ENCODE measurements at places on chromosomes 2 and 18.

- DNase-seq: no peak
These were observed 157.7 kb downstream of the PRKCE start for GRCh38 chr2:45809205-45809604.

GRCh38 chr18:77894060-77894459 lies 644.4 kb downstream of the GALR1 start:
- no peak for DNase-seq

DNA sequence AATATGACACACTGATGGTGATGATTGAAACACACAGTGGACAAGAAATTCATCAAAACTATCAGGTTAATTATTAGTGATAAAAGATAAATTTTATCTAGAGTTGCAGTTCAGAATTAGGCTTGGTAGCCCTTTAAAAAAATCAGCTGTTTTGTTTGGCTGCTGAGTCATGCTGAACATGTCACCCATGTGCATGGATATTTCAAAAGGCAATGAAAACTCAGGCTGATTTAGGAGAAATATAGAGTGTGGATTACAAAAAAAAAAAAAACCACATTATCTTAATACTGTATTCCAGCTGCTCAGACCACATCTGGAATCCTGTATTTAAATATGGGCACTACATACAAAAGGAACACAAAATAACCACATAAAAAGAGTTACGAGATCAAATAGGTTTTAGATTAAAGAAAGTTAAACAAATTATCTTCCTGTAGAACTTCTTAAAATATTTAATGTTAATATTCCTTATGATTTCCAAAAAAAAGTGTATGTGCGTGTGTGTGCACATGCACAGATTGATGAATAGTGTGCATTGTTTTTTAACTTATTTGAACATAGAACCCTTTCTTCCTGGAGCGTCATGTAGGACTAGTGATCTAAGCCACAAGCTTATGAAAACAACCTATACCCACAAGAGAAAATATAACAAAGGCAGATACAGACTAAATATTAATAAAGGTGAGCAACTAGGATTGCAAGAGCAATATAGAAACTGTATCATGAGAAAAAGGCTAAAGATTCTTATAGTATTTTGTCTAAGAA lies 186.2 kb downstream of the STK39 start:
- DNase-seq: no peak

- DNase-seq: no peak
These were observed 230.7 kb downstream of the GBX2 start for GRCh38 chr2:235937526-235937925.

DNA sequence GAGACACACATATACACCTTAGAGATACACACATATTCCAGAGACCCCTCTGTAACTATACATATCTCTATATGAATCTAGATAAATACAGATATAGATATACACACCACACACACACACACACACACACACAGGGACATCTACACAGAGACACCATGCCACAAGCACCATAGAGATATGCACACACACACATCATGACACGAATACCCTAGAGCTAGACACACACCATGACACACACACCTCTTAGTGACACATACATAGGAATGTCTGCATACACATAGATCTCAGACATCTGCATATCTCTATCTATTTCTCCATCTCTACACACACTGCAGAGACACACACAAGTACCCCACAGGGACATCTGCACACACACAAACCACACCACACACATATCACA lies 270.0 kb downstream of the CYRIA start:
- DNase-seq: no peak

- no peak for DNase-seq
These were observed 297.2 kb downstream of the NCKAP5 start for GRCh38 chr2:133271105-133271504.

DNA sequence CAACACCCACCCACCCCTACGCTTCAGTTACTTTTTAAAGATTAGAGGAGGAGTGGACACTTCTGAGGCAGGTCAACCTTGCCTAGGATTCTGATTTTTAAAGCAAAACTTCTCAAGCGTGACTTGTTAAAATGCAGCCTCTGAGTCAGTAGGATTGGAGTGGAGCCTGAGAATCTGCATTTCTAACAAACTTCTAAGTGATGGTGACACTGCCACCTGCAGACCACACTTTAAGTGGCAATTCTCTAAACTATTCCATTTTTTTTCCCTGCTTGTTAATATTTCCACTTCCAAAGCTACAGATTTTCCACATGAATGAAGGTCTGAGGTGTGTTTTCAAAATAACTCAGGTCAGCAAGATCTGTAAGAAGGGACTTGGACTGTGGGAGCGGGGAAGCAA lies 171.1 kb upstream of the CCDC150 start:
- no peak for DNase-seq

DNA sequence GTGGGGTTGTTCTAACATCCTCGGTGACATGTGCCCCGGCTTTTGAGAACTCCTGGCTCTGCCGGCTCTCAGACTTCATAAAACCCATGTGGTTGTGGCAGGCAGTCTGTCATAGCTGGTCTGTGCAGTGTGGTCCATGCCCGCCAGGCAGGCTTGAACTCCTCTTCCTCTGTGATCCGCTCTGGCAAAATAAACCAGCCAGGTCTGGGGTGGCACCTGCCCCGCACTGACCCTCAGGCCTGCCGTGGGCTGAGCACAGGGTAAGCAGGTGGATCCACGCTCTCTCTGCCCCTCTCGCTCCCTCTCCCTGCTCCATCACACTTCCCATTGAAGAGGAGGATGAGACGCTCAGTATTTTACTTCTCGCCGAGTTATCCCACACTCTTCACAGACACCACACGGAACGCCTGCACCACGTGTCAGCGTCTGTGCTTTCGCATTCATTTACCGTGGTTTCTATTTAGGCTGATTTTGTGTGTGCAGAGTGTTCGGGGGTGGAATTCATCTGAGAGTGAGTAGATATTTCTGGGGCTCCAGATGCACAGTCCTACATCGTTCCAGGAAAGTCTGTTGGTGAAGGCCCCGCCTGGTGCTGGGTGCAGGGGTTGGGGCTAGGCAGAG lies 56.4 kb downstream of the RTP5 start:
- DNase-seq: no peak

GRCh38 chr18:55328301-55328700 lies 259.7 kb downstream of the TCF4 start:
- no peak for DNase-seq

GRCh38 chr18:54765636-54766375 lies 62.5 kb upstream of the RAB27B start:
- DNase-seq: no peak

- no peak for DNase-seq
These were observed 7.8 kb downstream of the MTHFD2 start for GRCh38 chr2:74206180-74206688.

DNA sequence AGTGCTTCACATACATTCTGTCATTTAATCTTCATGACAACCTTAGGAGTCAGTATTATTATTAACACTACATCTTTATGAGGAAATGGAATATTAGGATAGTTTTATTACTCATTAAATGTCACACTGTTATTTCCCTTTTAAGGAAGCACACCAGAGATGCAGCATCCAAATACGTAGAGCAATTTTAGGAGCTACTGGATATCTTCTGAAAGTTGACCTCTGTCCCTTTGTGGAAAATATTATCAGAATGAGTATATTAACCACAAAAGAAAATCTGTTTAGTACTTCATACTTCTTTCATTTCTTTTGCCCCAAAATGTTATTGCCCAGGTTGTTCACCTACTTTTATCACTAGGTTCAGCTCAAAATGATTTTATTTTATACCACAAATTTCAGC lies 72.9 kb upstream of the APCDD1 start:
- no peak for DNase-seq

DNA sequence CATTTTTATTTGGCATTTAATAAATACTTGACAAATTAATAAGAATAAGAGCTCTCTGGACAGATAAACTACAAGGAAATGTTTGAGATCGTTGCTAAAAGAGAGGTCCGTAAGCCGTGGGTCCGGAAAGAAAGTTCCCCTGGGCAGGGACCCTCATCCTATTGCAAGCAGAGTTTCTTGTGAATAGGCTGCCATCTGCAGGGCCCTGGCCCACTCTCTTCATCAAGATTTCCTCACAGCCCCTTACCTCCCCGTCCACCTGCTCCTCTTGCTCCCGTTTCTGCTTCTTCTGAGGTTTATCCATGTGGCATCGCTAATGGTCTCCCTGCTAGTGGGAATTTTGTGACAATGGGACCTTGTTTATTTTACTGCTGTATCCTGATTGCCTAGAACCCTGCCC lies 30.1 kb upstream of the MC5R start:
- no peak for DNase-seq

DNA sequence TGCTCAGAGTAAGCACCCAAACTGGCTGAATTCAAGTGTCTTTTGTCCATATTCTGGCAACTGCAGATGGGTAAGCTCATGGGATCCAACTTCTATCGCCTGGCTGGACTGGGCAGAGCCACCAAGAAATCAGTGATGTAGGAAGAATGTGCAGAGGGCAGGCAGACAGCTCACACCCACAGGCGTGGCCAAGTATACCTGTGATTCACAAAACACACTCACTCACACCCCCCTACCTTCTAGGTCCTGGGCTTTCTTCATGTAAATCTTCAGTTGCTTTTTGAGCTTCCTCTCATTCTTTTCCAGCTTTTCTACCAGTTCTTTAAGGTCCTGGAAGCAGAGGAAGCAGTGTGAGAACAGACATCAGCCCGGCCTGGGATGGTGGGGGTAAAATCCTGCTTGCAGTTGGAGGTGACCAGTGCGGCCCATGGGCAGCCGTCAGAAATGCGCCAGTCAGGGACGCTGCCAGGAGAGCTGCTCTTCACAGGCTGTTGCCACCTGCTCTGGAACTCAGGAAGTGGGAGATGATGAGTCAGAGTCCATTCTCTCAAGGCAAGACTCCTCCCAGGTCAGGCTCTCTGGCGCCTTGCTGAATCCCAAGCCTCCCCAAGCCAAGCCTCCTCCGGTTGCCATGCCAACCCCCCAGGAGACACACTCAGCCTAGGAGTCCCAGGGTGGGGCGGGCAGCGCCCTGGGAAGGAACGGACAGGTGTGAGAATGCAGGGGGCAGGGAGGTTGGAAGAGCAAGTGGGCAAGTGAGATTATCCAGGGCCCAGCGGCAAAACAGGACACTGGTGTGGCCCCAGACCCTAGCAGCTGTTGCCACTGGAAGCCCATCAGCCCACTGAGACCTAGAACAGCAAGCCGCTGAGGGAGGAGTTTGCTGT lies 36.2 kb upstream of the ACAA2 start:
- DNase-seq: no peak

DNA sequence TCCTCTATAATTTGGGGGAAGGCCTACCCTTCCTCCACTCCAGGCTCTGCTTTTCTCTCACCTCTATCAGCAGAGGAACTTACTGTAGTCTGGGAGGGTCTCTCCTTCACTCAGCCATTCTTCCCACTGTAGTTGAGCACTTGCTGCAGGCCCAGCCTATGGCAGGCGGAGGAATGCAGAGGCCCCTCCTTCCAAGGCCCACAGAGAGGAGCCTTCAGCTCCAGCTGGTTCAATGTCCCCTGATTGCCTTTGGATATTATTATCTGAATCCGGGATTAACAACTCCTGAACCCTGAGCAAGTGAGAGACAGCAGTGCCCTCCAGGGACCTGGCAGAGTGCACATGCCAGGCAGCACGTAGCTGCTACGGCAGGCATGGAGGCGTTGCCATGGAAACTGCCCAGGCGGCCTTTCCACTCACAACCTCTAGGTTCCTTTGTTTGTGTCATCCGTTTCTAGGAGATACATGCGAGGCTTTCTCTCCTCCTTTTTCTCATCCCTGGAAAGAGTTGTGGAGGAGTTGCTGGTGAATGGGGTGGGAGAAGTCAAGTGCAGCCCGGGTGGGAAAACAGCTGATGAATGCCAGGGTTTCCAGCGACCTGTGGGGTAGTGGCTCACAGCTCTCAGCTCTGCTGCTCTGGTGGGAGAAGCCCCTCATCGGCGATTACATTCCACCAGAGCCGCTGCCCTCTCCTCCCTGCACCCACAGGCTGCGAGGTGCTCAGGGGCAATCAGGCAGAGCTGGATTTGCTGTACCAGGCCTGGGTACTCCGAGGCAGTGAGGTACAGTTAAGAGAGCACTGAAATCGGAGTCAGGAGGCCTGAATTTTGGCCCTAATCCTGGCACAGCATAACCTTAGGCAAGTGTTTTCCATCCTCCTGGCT lies 55.3 kb upstream of the HK2 start:
- no peak for DNase-seq

DNA sequence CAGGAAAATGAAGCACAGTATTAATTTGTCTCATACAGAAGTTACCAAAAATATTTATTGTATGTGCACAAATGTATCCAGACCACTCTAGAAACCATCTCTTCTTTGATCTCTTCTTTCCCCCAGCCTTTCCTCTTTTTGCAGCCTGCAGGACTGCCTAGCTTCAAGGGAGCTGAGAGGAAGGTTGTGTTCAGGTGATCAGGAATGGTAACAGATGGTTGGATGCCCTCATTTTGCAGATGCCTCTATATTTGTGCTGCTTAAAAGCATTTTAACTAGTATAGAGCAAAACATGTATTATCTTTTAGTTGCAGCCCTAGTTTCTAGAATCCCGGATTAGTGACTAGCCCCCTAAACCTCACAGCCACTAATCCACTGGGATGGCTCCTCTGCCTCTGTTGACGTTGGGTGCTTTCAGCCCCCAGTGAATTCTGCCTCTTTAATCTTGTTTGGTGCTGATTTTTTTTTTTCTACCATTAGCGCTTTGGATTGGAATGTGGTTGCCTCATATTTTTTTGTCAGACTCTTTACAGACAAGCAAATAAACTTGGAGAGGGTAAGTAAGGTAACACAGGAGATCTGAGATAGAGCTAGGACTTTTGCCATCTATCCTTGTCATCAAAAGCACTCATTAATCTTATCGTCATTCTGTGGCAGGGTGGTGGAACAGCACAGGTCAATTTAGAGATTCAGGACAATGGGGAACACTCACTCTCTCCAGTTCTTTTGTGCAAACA lies 103.8 kb upstream of the NDUFV2 start:
- DNase-seq: no peak

All from stimulated activated CD4-positive, alpha-beta T cell treated with anti-CD3 and anti-CD28 coated beads, Interleukin-1b, Interleukin-23, amount 100 ng/mL, for 1 hour (primary cell).